ENCODE measurements at places on chromosomes 5 and 9.

DNA sequence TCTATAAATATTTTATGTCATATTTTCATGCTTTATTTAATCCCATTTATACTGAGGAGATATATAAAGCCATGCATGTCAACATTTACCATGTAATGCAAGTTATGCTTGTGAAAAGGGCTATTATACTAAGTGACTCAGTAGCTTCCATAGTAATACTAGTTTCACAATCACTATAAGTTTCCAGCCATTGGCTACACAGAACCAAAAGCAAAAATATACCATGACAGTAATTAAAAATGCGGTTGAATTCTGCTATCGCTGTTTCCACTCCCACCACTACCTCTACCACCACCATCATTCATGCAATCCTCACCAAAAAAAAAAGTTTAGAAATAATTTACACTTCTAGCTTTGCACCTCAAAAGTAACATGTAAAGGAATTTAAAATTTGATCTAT is 60.2 kb downstream of the MLLT3 start:
- DNase-seq = no peak

DNA sequence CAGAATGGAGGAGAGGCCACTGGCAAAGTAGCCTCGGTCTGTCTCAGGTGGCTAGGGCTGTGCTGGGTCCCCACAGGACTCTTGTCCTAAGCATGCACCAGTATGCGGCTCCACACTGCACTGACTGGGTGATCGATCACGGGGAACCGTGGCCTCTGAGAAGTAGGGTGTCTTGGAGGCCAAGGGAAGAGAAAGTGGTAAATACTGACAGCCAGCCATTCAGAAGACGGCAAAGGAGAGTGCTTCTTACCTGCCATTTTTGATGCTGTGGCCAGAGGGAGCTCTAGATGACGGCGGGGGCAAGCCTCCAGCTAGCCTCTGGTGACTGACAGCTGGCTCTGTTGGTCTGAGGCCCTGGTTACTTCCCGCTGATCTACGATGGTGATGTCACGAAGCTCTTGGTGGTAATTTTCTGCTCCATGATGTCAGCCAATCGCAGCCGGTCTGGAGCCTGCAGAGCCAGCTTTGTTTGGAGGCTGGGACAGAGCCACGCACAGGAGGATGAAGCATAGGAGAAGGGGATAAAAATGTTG is 40.4 kb upstream of the GADD45G start:
- no peak for DNase-seq

DNA sequence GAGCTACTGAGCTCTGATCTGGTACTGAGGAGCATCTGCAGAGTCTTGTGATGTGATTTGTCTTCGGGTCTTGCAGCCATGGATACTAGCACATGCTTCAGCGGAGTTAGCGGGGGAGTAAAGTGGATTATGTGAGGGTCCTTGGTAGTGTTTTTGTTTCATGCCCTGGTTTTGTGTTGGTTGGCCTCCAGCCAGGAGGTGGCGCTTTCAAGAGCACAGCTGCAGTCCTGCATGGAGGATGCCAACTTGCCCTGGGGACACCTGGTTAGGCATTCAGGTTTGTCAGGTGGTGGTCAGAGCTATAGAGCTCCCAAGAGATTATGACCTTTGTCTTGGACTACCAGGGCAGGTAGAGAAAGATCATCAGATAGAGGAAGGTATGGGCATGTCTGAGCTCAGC is 185.8 kb upstream of the CDH6 start:
- no peak for DNase-seq

DNA sequence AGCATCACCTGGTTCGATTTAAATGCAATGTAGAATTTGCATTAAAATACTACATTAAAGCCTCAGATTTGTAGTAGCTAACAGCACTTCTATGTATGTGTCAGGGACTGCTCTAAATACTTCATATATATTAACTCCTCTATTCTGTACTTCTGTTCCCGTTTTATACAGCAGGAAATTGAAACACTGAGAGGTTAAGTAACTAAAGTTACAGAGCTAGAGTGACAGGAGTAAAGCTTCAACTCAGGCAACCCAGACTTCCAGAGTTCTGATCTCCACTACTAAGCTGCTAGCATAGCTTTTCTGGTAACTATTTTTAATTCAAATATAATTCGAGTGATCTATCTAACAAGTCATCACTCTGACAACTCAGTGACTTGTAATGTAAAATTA is 619 bp upstream of the APC start:
- DNase-seq = no peak

GRCh38 chr5:108639366-108639765 is 108.3 kb upstream of the FER start:
- no peak for DNase-seq

GRCh38 chr5:168348084-168348414 is 56.6 kb downstream of the WWC1 start:
- DNase-seq = no peak

GRCh38 chr5:178381921-178382695 is 149.5 kb upstream of the PHYKPL start:
- no peak for DNase-seq

- no peak for DNase-seq
Measured at GRCh38 chr5:180241600-180241999, 32.6 kb upstream of the RASGEF1C start.
